ENCODE measurements at places on chromosomes 5 and 9.

DNA sequence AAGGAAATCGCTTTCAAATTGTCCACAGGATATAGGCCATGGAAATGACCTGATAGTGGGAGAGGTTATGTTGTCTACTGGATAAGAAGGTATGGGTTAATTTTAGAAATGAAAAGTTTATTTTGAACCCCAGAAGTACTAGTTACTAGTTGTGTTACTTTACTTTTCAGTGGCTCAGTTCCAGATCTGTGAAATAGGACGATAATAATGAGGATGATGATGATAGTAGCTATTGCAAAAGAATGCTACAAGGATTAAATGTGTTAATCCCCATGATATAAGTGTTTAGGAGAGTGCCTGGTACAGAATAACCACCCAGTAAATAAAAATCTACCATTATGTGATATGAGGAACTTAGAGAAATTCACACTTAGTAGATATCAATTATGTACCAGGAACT is 120.8 kb downstream of the PDE4D start:
- no peak for DNase-seq

DNA sequence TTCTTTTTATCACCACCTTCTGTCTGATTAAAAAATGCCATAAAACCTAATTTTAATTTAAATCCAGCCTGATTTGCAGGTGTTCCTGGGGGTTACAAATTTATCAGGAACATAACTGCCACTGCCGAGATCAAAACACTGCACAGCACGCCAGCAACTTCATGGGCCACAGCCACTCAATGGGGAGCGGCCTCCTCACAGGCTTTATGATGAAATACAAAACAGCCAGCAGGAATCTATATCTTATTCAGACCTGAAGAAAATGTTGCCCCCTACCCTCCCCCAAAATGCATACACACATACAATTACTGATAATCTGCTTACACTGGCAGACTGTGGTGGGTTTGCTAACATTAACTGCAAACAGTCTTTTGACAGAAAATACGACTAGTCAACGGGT is 151.7 kb upstream of the POU5F2 start:
- no peak for DNase-seq

- DNase-seq: no peak
Observed at GRCh38 chr5:167773668-167774301, 517.7 kb upstream of the WWC1 start.

DNA sequence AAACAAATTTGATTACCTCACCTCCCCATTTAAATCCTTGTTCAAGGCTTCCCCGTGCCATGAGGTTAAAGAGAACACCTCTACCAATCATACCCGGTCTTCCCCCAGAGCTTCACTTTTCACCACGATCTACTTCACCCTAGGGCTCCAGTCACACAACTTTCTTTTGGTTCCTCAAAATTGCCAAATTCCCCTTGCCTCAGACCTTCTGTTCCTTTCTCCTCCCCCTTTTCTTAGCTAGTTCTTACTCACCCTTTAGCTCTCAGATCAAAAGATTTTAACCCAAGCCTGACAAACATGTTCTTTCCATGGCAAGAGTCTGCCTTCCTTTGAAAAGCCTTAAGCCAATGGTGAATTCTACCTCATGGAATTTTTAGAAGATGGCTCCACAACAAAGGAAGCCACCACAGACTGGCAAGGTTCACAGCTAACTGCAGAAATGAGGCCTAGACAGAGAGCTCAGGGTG is 56.7 kb downstream of the MAPKAP1 start:
- DNase-seq: no peak

GRCh38 chr9:37683531-37684371 is 33.0 kb downstream of the FRMPD1 start:
- no peak for DNase-seq

GRCh38 chr9:79390781-79391770 is 180.7 kb upstream of the TLE4 start:
- DNase-seq: no peak

GRCh38 chr9:81077572-81077971 is 611.8 kb downstream of the TLE1 start:
- DNase-seq: no peak

GRCh38 chr5:132420706-132421272 is 51.3 kb downstream of the SLC22A5 start:
- DNase-seq: no peak

- peak; percentile 81 for DNase-seq
Observed at GRCh38 chr5:40681363-40682153, 1.8 kb downstream of the PTGER4 start.

DNA sequence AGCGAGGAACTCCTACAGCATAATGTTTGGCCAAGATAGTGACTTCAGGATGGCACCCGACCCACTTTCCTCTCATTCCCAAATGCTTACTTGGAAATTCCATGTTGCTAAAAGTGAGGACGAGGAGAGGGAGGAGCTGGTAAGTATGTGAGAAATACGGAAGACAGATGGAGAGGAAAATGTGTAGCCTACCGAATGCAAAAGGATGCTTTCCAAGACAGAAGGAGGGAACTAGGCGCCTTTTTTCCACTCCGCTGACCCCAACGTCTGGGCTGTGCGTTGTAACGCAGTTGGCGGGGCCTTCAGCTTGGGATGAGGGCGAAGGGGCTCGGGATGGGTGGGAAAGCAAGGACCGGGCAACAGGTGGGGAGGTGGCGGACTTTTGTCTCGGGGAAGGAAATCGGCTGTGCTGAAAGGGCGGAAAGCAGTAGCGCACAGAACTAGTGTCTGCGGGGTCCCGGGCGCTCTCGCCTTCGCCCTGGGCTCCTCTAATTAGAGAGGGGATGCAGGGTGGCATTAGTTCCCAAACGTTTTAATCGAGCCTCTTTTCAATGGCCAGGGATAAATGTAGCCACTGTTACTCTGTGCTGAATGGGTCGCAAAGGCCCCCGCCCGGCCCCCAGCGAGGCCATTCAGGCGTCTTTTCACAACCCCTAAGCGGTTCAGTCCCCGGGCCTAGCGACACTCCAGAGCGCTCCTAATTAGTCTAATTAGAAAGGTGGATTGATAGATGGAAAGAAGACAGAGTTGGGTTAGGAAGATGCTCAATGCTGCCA is 12.6 kb downstream of the FOXD1 start:
- no peak for DNase-seq

DNA sequence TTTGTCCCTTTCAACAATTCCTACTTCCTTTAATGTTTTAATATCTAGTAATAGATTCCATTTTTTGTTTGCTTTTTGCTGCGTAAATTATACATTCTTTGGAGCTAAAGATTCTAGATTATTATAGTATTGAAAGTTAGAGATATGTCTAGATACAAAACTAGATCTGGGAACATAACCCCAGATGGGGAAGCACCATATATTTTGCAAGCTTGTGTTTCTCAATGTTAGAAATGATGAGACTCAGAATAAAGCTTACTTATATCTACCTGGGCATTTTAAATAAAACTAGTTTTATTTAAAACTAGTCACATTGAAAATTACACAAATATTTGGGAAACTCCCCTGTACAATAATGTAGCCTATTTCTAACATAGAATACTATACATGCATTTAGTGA is 32.2 kb downstream of the TRIO start:
- DNase-seq: no peak
